ENCODE measurements at places on chromosomes 1 and 21. TPM values are rescaled to one million over a fixed set of nuclear protein-coding genes. Genes with fewer than 3 reads are reported as not detected.

S100A14 gene
- 4.4 TPM for polyA plus RNA-seq

GRCh38 chr1:15923241-15923640 lies 52.7 kb downstream of the ZBTB17 start:
- no peaks in the 10 kb centered on the region for H3K4me1 ChIP-seq
- DNase-seq: no peak
- no peak overlapping the region for H3K4me3 ChIP-seq
- no peaks in the 10 kb centered on the region for H3K36me3 ChIP-seq
- H3K27me3 ChIP-seq: no peaks in the 10 kb centered on the region

DNA sequence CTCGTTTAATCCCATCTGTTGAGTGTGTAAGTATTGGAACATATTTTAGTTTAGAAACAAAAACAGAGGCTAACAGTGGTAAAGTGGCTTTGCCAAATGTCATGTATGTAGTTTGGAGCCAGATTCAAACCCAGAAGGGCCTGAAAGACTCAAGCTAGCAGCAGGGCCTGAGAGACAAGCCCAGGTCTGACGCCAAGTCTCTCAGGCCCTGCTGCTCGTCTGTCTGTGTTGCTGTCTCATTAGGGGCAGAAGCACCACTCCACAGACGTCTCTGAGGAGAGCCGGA lies 8.3 kb downstream of the CITED4 start:
- H3K27ac ChIP-seq: no peak overlapping the region
- no peaks in the 10 kb centered on the region for H3K4me1 ChIP-seq
- no peak overlapping the region for H3K4me3 ChIP-seq

KRTAP6-3 gene
- polyA plus RNA-seq: not detected

DNA sequence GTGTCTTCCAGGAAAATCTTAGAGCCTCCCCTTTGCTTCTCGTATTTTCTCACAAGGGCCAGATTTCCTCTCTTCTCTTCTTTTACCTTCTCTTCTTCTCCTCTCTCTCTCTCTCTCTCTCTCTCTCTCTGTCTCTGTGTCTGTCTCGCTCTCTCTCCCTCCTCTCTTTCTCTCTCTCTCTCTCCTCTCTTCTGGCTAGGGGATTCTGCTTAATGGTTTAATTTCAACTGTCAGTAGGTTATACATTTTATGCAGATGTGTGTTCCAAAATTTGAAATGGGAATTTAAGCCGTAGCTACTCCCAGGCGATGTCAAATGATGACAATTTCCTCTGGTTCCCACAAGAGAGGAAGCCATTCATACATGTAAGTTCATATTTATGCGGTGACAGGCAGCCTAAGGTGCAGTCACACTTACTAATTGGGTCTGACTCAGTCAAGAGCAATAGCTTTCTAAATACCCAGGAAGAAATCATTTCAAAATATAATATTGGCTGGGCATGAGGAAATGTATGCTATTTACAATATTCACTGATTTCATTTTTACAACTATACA lies 1.4 kb downstream of the DSCAM start:
- no peak for DNase-seq
- H3K4me1 ChIP-seq: no peaks in the 10 kb centered on the region
- no peaks in the 10 kb centered on the region for H3K36me3 ChIP-seq

GRCh38 chr1:17678011-17678410 lies 77.1 kb upstream of the ACTL8 start:
- no peaks in the 10 kb centered on the region for H3K36me3 ChIP-seq
- H3K4me3 ChIP-seq: no peak overlapping the region
- H3K4me1 ChIP-seq: no peaks in the 10 kb centered on the region
- no peak overlapping the region for H3K27ac ChIP-seq
- no peaks in the 10 kb centered on the region for H3K27me3 ChIP-seq
- DNase-seq: no peak

DNA sequence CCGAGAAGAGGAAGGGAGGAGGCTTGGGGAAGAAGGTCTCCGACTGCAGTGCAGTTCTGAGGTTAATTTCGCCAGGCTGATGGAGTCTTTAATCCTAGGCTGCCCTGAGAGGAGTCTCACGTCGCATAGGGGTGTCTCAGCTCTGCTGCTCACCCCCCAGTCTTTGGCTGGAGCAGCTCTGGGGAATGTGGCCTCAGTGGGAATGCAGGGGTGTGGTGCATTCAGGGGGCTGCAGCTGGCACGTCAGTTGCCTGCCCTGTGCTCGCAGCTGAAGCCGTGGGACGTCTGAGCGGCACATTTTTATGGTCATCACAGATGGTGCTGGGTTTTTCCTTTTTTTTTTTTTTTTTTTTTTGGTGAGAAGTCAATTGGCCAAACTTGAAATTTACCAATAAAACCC lies 38.2 kb downstream of the ACTN2 start:
- no peaks in the 10 kb centered on the region for H3K27me3 ChIP-seq
- H3K27ac ChIP-seq: peak overlapping the region; percentile 23
- peaks cover 5% of the 10 kb centered on the region for H3K36me3 ChIP-seq
- no peak overlapping the region for H3K4me3 ChIP-seq
- H3K4me1 ChIP-seq: peaks cover 27% of the 10 kb centered on the region

GRCh38 chr1:61224609-61225008 lies 142.2 kb downstream of the NFIA start:
- DNase-seq: no peak
- no peak overlapping the region for H3K27ac ChIP-seq
- no peaks in the 10 kb centered on the region for H3K27me3 ChIP-seq
- no peaks in the 10 kb centered on the region for H3K4me1 ChIP-seq
- no peak overlapping the region for H3K4me3 ChIP-seq

GRCh38 chr1:87263281-87263680 lies 65.4 kb upstream of the LMO4 start:
- H3K36me3 ChIP-seq: no peaks in the 10 kb centered on the region
- H3K27me3 ChIP-seq: no peaks in the 10 kb centered on the region
- H3K27ac ChIP-seq: no peak overlapping the region
- no peak for DNase-seq
- H3K4me3 ChIP-seq: no peak overlapping the region

DNA sequence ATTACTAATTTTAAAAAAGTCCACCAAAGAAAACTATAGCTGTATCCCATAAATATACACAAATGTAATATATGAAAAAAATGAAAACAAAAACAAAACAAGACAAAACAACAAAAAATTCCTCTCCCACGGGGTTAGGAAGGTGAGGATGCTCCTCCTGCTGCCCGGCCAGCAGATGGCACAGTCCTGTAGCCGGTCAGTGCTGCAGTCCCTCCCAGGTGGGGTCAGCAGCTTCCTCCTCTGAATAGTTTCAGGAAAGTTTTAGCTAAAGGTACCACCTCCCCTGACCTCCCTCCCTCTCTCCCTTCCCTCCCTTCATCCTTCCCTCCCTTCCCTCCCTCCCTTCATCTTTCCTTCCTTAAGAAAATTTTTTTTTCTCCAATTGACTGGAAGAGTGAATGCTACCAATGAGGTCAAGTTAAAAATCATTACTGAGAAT lies 67.8 kb upstream of the BCL10 start:
- no peak for DNase-seq
- H3K4me1 ChIP-seq: peaks cover 25% of the 10 kb centered on the region
- no peak overlapping the region for H3K27ac ChIP-seq
- no peaks in the 10 kb centered on the region for H3K27me3 ChIP-seq
- no peak overlapping the region for H3K4me3 ChIP-seq

- no peak overlapping the region for H3K4me3 ChIP-seq
- H3K36me3 ChIP-seq: no peaks in the 10 kb centered on the region
- H3K4me1 ChIP-seq: no peaks in the 10 kb centered on the region
- no peaks in the 10 kb centered on the region for H3K27me3 ChIP-seq
- no peak overlapping the region for H3K27ac ChIP-seq
- no peak for DNase-seq
Measured at GRCh38 chr1:86068271-86068721, 88.3 kb downstream of the COL24A1 start.

IFNLR1 gene
- polyA plus RNA-seq: 0.99 TPM

Measured in heart left ventricle (tissue), 16 donors.